ENCODE measurements at places on chromosomes 5 and 9. TPM values are rescaled to one million over a fixed set of nuclear protein-coding genes. Genes with fewer than 3 reads are reported as not detected.

The ZFP37 gene
- total RNA-seq, result 4.2 TPM

The PCDHB15 gene
- total RNA-seq, result 10.5 TPM

The FGF10 gene
- 0.15 TPM for total RNA-seq

The WNK2 gene
- total RNA-seq, result 0.82 TPM

DNA sequence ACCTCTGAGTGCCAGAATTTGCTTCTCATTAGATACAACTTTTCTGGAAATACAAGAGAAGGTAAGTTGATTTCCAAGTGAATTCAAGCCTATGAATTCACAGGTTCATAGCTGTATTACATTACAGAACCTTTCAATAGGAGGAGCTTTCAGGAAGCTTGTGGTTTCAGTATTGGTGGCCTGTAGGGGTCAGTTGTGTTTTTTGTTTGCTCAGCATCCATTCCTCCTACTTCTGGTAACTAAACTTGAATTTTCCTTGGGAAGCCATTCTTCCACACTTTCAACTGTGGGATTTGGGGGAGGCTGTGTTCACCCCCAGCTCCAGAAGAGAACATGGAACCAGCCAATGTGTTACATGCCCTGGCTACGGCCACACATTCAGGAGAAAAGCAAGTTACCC is 5.6 kb upstream of the CYSTM1 start:
- H3K27ac ChIP-seq, result no peak overlapping the region
- no peak overlapping the region for H3K4me3 ChIP-seq
- H3K27me3 ChIP-seq, result peaks cover 2% of the 10 kb centered on the region
- no peak for DNase-seq
- H3K36me3 ChIP-seq, result no peaks in the 10 kb centered on the region
- peaks cover 13% of the 10 kb centered on the region for H3K4me1 ChIP-seq

DNA sequence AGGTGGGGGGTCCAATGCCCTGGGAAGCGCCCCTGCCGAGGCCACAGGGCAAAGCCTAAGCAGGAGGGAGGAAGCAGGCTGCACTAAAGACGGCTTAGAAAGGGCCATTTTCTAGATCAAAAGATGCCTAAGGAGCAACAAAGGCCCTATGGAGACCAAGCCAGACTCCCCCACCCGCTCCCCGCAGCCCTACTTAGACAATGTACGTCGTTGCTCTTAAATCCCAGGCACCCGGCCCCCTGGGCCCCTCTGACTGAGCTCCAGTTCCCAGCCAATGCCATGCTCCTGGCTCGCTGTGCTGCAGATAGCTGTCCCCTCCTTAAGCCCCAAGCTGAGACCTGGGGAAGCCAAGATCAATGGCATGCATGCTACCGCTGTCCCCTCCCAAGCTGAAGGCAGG is 10.3 kb downstream of the IPPK start:
- peaks cover 26% of the 10 kb centered on the region for H3K4me1 ChIP-seq
- no peak overlapping the region for H3K4me3 ChIP-seq
- DNase-seq, result no peak

DNA sequence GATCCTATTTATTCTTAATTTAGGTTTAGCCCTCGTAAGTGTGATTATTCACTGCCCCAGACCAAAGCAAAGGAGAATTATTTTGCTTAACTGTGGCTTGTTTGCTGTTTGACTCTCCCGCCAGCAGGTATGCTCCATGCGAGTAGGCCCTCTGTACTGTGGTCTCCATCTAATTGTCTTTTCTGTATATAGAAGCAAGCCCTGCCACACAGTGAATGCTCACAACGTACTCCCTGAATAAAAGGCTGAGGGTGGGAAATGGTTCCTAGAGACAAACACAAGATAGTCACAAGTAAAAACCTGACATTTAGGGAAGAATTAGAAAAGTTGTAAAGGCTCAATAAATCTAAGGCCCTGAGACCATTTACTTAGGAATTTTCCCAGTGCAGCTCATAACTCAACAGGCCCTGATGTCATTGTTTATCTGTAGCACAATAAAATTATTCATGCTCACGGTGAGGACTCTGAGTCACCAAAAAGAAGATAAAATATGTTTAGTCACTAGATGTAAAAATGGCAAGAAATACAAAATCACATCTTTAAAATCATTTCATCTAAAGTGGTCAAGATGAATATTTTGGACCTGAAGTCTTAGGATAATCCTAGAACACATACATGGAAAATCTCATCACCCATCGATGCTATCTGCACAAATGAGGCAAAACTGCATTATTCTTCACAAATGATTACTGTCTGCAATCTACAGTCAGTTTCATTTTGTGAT is 473.2 kb downstream of the ENC1 start:
- DNase-seq, result no peak
- H3K27me3 ChIP-seq, result no peaks in the 10 kb centered on the region
- peaks cover 19% of the 10 kb centered on the region for H3K4me1 ChIP-seq
- H3K27ac ChIP-seq, result no peak overlapping the region

- H3K36me3 ChIP-seq, result no peaks in the 10 kb centered on the region
- H3K27ac ChIP-seq, result no peak overlapping the region
- H3K4me3 ChIP-seq, result no peak overlapping the region
- no peak for DNase-seq
- no peaks in the 10 kb centered on the region for H3K27me3 ChIP-seq
Observed at GRCh38 chr5:173881811-173882575, 6.2 kb upstream of the CPEB4 start.

DNA sequence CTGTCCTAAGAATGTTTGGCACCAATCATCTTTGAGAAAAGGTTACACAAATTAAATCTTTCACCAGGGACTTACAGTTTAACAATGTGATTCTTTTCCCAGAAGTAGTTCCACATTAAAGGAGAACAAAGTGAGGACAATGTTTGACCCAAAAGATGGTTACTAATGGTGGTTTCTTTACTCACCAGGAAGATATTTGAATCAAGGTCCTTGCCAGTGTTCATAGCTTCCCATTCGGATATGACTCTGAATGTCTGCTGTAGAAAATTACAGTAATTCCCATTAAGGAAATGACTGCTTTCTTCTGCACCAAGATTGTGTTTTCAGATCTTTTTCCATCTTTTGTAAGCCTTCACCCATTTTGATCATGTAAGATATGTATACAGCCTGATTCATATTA is 114.6 kb upstream of the ADAMTSL1 start:
- DNase-seq, result no peak
- no peaks in the 10 kb centered on the region for H3K36me3 ChIP-seq
- H3K4me1 ChIP-seq, result peaks cover 4% of the 10 kb centered on the region
- H3K27me3 ChIP-seq, result peaks cover 1% of the 10 kb centered on the region
- H3K4me3 ChIP-seq, result no peak overlapping the region

- DNase-seq, result no peak
- no peak overlapping the region for H3K27ac ChIP-seq
- no peaks in the 10 kb centered on the region for H3K36me3 ChIP-seq
- no peak overlapping the region for H3K4me3 ChIP-seq
Observed at GRCh38 chr9:131297903-131298302, 8.4 kb downstream of the PLPP7 start.

Data from endothelial cell (in vitro differentiated cells).